Fibroblast of villous mesenchyme (primary cell): ENCODE measurements at places on chromosomes 1 and 21. TPM values are rescaled to one million over a fixed set of nuclear protein-coding genes. Genes with fewer than 3 reads are reported as not detected.

Gene IGFN1
- under 0.01 TPM in 2 replicates for total RNA-seq

Gene MFAP2
- total RNA-seq, result 33.2 and 70.2 TPM in 2 replicates

Gene RGS2
- 25.9 and 41.9 TPM in 2 replicates for total RNA-seq

Gene SLAMF6
- total RNA-seq, result not detected in 2 replicates

DNA sequence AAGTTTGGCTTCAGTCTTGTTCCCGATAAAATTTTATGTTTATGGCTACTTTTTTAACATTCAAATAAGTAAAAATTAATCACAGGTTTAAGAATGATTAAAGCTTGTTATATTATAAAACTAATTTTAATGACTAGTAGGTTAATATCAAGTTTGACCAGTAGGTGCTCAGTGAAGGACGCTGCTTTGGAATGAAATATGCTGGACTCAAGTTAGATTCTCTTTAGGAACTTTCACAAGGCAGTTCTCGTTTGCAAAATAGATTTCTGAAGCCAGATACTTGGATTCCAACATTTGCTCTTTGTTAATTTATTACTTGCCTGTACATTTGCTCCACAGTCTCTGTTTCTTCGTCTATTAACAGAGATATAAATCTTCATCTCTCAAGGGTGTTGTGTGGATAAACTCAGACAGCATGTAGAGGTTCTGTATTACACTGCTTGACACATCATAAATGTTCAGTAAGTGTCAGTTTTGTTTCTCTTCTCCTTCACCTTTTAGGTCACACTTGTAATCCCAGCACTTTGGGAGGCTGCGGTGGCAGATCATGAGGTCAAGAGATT, 432.8 kb upstream of the CHRM3 start:
- no peak for DNase-seq
